Glomerular endothelial cell (primary cell): ENCODE measurements at places on chromosomes 4 and X. TPM values are rescaled to one million over a fixed set of nuclear protein-coding genes. Genes with fewer than 3 reads are reported as not detected.

The SMS gene
- total RNA-seq: 74.2 and 120 TPM in 2 replicates

The LYAR gene
- total RNA-seq: 12.5 and 18.4 TPM in 2 replicates

The SFRP2 gene
- total RNA-seq: not detected in 2 replicates

The CCNA2 gene
- 13.8 and 24.0 TPM in 2 replicates for total RNA-seq

The CLNK gene
- total RNA-seq: under 0.01 TPM in 1 of 2 replicates, not detected in the other

The FANCB gene
- 1.5 TPM in 2 replicates for total RNA-seq

The MAGEB6B gene
- not detected in 2 replicates for total RNA-seq

The SORBS2 gene
- 175 and 251 TPM in 2 replicates for total RNA-seq

The SOD3 gene
- 0.35 and 0.58 TPM in 2 replicates for total RNA-seq
